Activated T-cell treated with anti-CD3 and anti-CD28 coated beads, Interleukin-2, amount 50 U/mL, for 4 hours (primary cell): ENCODE measurements at places on chromosomes 13 and 19.
A peak's percentile ranks its signal among the peaks of the same experiment; 100 is the strongest.

DNA sequence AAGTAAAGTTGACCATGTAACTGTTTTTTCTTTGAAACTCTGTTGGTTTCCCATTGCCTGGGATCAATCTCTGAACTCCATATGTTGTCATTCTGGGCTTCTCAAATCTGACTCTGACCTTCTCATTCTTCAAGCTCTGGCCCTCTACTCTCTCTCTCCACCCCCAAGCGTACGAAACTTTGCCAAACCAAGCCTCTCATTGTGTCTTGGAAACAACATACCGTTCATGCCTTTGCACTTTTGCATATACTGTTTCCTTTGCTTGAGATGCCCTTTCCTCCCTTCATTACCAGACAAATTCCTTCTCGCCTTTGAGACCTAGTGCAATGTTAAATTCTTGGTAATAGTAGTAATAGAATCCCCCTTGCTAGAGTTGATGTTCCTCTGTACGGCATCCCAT is 113.7 kb downstream of the OLFM4 start:
- no peak for DNase-seq

- DNase-seq, result no peak
Measured at GRCh38 chr19:3499738-3500428, 591 bp downstream of the DOHH start.

DNA sequence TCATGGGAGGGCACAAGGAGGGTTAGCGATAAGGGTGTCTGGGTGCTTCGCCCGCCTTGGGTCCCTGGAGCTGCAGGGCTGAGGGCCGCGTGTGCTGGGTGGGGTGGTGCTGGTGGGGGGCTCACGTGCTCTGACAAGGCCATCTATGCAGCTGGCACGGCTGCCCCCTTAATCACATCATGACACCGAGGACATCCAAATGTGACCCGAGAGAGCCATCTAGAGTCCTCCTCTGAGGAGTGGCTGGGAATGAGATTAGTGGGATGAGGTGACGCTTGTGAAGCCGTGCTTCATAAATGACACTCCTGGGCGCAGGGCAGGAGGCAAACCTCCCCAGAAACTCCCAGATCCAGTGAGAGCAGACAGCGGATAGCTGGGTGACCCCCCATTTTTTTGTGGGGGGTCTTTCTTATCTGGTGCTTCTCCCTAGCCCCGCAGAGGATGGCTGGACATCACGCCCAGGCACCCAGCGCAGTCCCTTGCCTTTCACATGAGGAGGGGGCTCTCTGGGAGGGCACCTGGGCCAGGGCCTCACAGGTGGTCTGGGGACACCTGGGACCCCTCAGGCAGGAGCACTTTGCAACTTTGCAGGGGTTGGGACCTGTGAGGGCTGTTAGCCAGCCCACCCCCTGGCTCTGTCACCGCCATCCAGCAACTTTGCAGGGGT is 6.6 kb downstream of the FZR1 start:
- DNase-seq, result no peak

DNA sequence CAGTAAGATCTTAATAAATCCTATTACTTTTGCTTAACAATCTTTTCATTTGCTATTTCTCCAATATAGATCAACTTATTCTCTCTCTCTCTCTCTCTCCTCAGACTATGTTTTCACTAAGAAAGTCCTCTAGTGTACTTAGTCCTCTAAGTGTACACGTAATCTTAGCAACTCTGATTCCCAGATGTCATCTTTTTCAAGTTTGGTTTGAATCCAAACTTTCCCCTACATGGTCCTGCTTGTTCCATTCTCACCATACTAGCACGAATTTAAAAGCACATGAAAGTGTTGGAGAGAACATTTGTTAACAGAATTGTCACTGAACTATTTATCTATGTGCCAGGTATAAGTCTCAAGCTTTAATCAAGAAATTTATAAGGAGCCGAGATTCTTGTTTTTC is 202.9 kb downstream of the SPRY2 start:
- DNase-seq, result no peak

GRCh38 chr19:39200066-39200802 is 3.5 kb downstream of the NCCRP1 start:
- DNase-seq, result no peak

GRCh38 chr19:38941979-38942378 is 11.2 kb downstream of the MRPS12 start:
- DNase-seq, result no peak

DNA sequence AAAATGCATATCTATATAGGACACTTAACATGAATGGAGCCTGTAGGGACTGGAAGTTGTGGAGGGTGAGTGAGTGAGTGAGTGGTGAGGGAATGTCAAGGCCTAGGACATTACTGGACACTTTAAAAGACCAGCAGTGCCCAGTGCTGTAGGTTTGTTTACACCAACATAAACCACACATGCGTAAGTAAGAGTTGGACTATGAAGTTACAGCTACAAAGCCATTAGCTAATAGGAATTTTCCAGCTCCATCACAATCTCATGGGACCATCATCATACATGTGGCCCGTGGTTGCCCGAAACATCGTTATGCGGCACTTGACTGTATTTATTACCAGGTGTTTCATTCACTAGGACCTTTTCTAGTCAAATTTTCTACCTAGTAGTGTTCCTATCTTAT is 49.2 kb downstream of the LATS2 start:
- DNase-seq, result no peak

GRCh38 chr19:17830567-17831418 is 9.5 kb upstream of the INSL3 start:
- DNase-seq, result no peak

- no peak for DNase-seq
Measured at GRCh38 chr19:18733196-18733647, 49.7 kb downstream of the CRTC1 start.

GRCh38 chr13:71831716-71832115 is 35.3 kb downstream of the DACH1 start:
- no peak for DNase-seq

DNA sequence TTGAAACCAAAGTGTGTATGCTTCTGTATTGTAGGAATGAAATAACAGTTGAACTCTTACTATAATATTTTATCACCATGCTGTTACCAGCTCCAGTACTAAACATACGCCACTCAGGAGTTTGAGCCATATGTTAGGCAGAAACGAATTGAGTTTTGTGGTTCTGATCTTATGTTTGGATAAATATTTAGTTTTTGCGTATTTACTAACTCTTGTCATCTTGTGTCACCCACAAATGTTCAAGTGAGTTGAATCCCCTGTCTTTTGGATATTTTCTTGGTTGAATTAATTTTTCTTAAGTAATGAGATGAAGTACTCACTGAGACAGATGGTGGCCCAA is 1.5 kb downstream of the FNDC3A start:
- DNase-seq, result no peak

- no peak for DNase-seq
Measured at GRCh38 chr13:111926501-111927180, 140.3 kb upstream of the SOX1 start.

GRCh38 chr13:82291852-82292251 is 1590.4 kb downstream of the SLITRK1 start:
- no peak for DNase-seq

GRCh38 chr19:58001895-58002369 is 688 bp downstream of the ZNF606 start:
- no peak for DNase-seq

GRCh38 chr19:32268381-32268780 is 77.0 kb upstream of the ZNF507 start:
- DNase-seq, result no peak

DNA sequence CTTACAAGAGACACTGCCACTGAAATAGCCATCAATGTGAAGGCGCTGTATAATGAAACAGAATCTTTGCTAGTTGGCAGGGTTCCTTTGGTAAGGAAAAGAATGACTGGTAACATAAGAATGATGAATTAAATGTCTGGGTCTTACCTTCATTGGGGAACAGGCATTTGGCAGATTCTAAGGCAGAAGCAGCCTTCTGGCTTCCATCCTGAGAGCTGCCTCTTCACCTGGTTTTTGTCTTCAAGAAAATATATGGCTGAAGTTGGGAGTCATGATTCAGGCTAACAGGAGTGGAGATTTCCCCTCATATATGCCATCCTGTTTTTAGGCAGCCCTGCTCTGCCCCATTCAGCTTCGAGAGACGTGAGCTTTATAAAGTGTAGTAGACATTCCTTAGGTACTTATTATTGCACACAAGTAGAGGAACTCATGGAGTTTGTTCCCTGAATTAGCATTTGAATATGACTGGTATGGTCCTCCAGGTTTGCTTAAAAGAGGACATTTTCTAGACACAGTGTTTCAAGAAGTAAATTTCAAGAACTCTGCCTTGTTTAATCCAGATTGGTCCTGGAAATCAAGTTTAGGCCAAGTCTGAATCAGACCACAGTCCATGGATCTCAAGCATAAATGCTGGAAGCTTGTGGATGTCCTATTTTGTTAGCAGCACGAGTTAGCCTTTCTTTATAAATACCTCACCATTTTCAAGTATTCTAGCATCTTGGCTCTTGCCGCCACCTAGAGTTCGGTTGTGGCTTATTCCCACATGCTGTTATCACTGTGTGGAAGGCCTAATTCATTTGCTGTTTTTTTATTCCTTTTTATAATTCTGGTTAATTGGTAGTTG is 56.2 kb upstream of the AKAP11 start:
- peak; percentile 6 for DNase-seq

DNA sequence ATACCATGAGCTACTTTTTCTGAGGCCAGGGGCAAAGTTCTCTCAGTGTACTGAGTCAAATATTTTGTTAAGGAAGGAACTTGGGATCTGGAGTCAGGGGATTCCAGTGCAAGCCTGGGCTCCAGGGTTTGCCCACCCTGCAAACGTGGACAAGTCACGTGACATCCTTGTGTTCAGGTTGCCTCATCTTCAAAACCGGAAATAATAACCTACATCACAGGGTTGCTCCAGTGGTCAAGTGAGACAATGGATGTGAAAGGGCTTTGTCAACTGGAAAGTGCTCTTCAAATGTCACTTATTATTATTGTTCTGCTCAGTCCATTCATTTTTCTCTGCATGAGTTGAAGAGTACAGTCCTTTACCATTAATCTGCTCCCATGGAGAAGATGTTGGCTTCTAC is 414.9 kb downstream of the COG6 start:
- no peak for DNase-seq

GRCh38 chr19:39080431-39080830 is 3.7 kb upstream of the ACP7 start:
- no peak for DNase-seq

GRCh38 chr13:63435667-63436324 is 2020.1 kb upstream of the PCDH20 start:
- DNase-seq, result no peak

DNA sequence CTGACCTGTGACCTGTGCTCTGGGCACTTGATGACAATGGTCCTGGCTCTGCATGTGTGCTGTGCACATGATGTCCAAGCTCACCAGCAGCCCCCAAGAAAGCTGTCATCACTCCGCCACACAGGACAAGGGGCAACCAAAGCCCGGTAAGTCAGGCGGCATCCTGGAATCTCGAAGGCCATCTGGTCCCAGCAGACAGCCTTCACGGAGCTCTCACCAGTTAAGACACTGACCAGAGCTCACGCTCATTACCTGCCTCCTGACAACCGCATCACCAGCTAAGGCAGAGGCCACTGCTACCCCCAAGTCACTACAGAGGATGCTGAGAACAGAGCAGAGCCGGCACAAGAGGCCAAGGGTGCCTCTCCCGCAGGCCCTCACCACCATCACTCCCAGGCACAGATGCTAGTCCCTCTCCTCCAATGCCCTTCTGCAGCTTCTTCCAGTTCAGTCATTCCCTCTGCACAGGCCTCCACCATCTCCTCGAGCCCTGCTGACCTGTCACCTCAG is 10.6 kb downstream of the PPP6R1 start:
- no peak for DNase-seq

GRCh38 chr13:112198396-112199010 is 131.6 kb downstream of the SOX1 start:
- DNase-seq, result no peak

DNA sequence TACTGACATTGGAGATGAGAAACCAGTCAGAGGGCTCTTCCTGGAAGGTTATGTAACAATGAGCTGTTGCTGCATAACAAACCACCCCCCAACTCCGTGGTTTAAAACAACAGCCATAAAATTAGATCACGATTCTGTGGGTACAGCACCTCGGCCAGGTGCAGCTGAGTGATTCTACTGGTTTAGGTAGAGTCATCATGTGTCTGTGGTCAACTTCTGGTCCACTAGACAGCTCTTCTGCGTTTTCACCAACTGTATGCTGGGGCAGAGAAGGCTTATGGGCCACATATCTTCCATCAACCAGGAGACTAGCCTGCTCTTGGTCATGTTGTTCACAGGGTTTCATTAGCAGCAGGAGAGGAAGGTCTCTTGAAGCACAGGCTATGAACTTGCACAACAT is 585.5 kb downstream of the KCTD12 start:
- DNase-seq, result no peak
